Stomach (tissue), 19 donors: ENCODE measurements at places on chromosomes 3 and 15. TPM values are rescaled to one million over a fixed set of nuclear protein-coding genes. Genes with fewer than 3 reads are reported as not detected.

Gene ISL2
- polyA plus RNA-seq, result 0.58 TPM

Gene RAD51
- 1.6 TPM for polyA plus RNA-seq

Gene SCG3
- polyA plus RNA-seq, result 0.31 TPM

Gene GOLGA8R
- 0.31 TPM for polyA plus RNA-seq

Gene CCR9
- polyA plus RNA-seq, result not detected

Gene GPR156
- 0.13 TPM for polyA plus RNA-seq

Gene GOLGA6L7
- polyA plus RNA-seq, result not detected

Gene VIPR1
- 2.2 TPM for polyA plus RNA-seq

Gene MEGF11
- polyA plus RNA-seq, result 0.12 TPM
